ENCODE measurements at places on chromosomes 7 and 10.
A peak's percentile ranks its signal among the peaks of the same experiment; 100 is the strongest.

GRCh38 chr10:103951942-103952341 is 15.0 kb upstream of the SLK start:
- DNase-seq: no peak

DNA sequence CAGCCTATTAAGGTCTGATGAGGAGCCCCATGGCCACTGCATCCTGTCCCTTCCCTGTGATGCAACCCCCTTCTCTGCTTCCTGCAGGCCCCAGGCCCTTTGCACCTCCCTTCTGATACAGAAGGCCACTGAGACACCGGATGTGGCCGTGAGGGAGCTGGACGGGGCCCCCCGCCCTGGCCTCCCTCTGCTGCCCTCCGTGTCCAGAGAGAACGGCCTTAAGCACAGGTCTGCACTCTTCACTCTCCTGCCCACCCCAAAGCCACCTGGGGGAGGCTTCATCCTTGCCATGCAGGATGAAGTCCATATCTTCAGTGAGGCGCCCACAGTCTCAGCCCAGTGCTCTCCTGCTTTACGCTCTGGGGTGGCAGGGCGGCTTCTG is 86.9 kb upstream of the GNA12 start:
- DNase-seq: no peak

- no peak for DNase-seq
Observed at GRCh38 chr7:7315851-7316250, 133.5 kb downstream of the C1GALT1 start.

GRCh38 chr7:32587411-32587948 is 92.2 kb downstream of the AVL9 start:
- DNase-seq: peak; percentile 73

- DNase-seq: no peak
Observed at GRCh38 chr7:37960483-37960882, 40.0 kb downstream of the EPDR1 start.

DNA sequence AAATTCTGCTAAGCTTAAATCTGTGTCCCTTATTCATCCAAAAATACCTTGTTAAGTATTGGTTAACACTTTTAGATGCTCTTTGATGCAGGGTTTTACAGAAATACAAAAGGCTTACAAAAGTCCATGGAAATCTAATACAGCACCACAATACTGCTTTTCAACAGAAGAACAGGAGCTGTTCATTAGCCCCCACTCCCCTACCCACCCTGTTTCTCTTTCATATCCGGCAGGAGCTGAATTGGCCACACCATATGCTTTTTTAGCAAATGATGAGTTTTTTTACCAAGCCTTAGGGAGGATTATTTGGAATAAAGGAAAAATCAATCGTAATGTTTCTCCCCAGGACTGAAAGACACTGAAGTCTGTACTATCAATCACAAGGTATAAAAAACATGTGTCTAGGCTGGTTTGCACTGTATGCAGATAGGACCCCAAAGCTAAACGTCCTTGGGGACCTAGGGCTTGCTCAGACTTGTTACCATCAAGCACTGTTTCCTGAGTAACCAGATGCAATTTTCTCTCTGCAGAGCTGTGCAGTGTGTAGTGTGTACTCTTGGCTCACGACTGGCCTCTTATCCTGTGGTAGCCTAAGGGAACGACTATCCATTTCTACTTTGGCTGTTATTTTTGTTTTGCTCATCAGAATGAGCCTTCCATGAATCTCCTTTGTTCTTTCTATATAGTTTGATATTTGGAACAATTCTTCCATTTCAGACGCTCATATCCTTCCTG is 143.3 kb upstream of the LRGUK start:
- DNase-seq: no peak

- DNase-seq: no peak
Observed at GRCh38 chr7:112021379-112022044, 184.7 kb downstream of the DOCK4 start.

- no peak for DNase-seq
Observed at GRCh38 chr7:29844559-29844958, 38.3 kb downstream of the WIPF3 start.

GRCh38 chr7:38241071-38241470 is 32.4 kb downstream of the TARP start:
- no peak for DNase-seq

- DNase-seq: no peak
Observed at GRCh38 chr10:93516006-93516380, 19.6 kb downstream of the CEP55 start.

DNA sequence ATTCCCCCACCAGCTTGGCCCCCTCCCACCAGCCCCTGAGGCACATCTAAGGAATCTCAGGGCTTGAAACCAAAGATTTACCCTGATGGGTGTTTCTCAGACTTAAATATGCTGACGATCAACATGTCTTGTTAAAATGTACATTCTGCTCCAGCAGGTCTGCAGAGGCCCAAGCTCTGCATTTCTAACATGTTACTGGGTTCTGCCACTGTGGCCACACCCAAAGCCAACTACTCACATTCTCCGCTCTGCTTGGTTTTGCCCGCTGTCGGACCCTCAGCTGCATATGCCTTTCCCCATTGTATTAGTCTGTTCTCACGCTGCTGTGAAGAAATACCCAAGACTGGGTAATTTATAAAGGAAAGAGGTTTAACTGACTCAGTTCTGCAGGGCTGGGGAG is 8.9 kb downstream of the PIP4K2A start:
- no peak for DNase-seq

DNA sequence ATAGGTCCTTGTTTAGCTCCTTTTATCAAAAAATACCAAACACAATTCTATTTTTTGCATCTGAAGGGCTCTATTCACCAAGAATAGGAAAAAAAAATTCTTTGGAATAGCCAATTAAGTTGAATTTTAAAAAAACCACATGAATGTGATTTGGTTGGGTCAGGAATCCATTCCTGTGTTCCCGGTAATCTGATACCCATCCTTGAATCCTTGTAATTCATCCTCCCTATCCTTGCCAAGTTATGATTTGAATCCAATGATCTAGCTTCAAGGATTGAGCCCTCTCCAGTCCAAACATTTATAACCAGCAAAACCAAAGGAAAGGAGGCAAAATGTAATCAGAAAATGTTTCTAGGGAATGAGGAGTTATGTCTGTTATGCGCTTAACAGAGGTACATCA is 86.6 kb downstream of the CFAP58 start:
- DNase-seq: no peak

GRCh38 chr7:120184866-120185265 is 88.1 kb upstream of the KCND2 start:
- no peak for DNase-seq

DNA sequence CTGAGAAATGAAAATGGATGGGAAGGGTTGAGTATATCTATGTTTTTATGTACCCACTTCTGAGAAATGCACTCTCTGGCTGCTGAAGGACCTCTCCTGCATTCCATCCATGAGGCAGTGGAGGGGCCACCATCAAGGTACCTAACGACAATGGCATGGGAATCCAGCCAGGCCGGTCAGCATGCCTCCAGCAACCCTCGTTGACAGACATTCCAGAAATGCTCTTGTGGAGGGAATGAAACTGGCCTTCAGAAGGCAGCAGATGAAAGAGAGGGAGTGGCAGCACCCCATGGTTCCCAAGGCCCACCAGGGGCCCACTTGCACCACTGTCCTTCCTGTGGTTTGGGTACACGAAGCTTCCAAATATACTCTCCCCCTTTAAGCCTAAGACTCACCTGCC is 269.0 kb downstream of the ARHGAP12 start:
- DNase-seq: no peak

DNA sequence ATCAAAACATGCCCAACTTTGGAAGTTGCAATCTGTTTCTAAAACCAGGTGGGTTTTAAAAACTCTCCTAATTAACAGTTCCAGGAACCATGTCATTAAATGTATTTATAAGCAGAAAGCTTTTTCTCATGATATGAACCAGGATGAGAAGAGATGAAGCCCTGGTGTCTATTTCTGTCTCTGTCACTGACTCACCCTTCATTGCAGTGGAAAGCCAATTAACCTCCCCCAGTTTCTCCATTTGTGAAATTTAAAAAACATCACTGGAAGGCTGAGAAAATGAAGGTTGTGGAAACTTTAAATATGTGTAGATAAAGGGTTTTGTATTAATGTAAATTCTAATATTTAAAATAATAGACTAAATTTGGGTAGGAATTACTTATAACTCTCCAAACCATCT is 1088.0 kb downstream of the SORCS1 start:
- no peak for DNase-seq

DNA sequence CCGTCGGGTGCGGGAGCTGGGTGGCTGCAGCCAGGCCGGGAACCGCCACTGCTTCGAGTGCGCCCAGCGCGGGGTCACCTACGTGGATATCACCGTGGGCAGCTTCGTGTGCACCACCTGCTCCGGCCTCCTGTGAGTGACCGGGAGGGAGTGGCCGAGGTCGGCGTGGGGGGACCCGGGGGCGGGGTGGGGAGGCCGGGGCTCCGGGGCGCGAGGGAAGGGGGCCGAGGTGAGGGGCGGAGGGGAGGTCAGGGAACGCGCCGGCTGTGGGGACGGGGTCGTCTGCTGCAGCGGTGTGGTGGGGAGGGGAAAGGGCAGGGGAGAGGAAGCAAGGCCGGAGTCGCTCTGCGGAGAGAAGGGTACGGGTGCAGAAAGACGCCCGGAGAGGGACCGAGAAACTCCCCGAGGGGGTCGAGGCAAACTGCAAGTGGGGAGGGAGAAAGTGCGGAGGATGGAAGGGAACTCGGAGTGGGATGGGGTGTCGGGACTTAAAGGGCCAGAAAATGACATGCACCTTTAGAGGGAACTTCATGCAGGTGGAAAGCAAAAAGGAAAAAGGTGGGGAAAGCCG is 518 bp downstream of the AGFG2 start:
- no peak for DNase-seq

GRCh38 chr7:155836216-155837125 is 24.2 kb upstream of the SHH start:
- no peak for DNase-seq

DNA sequence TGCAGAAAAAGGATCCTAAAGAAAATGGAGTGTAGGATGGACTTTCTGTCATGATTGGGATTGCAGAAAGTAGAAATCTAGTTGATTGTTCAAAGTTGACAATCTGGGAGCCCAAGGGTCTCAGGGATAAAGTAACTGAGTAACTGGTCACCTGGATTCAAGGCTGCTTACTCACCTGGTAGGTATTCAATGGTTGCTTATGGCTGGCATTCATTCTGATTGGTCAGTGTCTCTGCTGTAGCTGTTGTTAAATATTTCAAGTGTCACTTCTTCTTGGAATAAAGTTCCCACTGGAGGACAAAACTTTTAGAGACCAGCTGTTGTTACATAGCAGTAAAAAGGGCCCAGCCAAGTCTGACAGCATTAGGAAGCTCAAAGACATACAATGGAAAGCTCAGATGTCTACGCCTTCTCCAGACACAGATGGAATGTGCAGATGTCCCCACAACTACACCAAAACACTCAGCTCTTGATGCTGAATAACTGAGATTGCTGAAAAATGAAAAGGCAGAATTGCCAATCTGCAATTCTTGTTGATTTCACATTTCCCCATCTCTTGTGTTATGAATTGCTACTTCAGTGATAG is 106.9 kb downstream of the ZNF467 start:
- DNase-seq: no peak

DNA sequence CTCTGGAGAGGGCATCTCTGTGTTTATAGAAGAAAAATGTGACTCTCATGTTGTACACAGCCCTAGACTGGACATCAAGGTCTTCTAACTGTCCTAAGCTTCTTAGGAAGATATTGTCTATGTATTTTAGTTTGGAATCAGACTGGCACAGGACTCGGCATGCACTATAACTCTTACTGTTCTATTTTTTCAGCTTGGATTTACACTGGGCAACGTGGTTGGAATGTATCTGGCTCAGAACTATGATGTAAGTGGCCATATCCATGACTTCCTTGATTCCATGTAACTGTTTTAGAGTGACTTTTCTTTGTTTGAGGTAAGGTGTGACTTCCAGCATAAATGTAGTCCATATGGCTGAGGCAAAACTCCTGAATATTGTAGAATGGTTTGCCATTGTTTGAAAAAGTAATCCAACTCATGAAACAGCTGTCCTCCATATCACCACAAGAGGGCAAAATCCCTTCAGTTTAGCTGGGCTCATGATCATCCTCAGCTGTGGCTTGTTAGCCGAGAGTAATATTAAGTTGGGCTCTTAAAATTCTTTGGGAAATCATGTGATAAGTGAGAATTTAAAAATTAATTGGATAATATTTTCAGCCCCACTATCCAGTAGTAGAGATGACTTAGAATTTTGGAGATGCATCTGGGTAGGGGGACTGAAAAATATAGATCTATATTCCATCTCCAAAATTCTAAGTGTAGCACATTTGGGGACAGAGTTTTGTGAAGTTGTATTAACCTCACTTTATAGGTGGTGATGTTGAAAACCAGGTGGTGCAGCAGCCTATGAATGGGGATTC is 10.4 kb downstream of the STMP1 start:
- DNase-seq: no peak

DNA sequence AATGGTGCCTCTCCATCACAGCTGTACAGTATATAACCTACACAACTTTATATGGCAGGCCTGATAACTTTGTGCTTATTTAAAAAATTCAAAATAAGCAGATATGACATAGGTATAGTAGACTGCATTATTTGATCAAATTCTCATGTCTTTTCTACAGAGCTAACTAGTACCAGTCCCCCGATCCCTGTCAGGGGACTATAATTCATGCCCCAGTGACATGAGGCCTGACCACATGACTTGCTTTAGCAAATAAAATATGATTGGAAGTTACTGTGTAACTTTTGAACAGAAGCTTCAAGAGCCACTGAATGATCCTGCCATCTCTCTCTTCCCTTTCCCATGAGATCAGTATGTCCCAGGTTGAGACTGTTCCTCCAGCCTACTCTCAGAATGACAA is 49.2 kb upstream of the WNT2 start:
- no peak for DNase-seq

GRCh38 chr7:116227678-116228239 is 17.4 kb downstream of the TES start:
- no peak for DNase-seq

GRCh38 chr7:137847568-137848050 is 835 bp upstream of the DGKI start:
- DNase-seq: no peak

DNA sequence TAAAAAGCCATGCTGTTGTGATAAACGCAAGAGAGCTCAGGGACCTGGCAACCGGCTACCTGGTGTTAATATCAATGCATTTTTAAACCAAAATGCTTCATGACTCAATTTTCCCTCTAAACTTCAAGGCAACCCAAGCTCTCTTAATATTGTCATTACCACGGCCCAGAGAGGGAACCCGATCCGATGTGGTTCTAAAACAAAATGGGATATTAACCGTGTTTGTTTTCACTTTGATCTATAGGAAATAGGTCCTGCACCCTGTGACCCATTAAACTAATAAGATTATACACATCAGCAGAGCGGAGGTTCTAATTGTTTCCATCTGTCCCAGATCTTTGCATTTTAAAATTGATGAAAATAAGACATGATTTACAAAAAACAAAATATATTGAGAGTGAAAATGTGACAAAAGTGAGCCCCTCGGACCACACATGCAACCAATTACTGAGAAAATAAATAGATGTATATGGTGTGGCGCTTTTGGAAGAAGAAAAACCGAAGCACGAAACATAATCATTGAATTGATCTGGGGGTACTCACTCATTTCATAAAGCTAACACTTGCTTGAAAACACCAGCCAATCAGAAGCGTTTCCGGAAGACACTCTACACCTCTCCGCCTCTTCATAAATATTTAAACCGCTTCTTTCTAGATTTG is 290.3 kb upstream of the NFE2L3 start:
- no peak for DNase-seq
